ENCODE measurements at places on chromosomes 11 and 22.

- DNase-seq = no peak
Observed at GRCh38 chr11:129709801-129710398, 105.7 kb upstream of the TMEM45B start.

DNA sequence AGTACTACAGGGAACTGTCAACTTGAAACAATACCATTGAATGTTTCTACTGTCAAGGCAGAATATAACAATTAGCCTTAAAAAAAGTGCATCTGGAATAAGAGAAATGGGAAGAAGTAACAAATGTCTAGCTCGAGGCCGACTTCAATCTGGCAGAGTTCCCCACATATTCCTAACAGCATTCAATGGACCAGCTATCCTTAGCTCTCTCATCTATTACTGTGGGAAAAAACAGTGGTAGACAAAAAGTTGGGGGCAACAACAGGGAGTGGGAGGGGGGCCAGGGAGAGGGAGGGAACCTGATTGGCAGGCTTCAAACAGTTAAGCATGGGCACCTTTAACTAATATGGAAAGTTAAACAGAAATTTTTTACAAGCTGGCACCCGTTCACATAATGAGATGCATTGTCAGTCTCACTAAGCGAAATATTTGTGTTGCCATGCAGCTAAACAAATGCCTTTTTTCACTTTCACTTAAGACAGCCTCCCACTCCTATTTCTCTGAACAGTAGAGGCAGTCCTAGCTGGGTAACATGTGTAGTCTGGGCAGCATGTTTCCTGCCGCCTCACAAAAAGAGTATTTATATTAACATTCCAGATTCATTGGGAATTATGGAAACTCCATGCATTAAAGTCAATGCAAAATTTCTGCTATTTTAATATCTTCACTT is 62.2 kb upstream of the SOX6 start:
- DNase-seq = no peak

GRCh38 chr22:30289980-30290313 is 642 bp upstream of the CASTOR1 start:
- no peak for DNase-seq

DNA sequence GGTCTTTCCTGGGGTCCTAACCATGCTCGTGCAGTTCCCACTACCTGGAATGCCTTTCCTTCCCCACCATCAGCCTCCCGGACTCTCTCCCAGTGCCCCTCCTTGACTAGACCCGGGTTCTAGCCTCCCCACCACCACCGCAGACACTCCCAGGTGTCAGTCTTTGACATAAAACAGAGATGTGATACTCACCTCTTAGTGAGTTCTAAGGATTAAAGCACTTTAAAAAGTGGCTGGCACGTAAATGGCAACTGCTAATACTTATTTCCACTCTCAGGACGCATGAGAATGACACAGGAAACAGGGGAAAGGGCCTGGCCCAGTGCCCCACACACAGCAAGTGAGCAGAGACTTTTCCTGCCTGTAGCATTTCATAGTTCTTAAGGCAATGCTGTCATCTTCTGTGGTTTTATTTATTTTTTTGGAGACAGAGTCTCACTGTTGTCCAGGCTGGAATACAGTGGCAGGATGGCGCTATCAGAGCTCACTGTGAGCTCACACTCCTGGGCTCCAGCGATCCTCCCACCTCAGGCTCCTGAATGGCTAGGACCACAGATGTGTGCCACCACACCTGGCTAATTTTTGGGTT is 1.9 kb upstream of the SLC25A45 start:
- no peak for DNase-seq

- DNase-seq = no peak
Observed at GRCh38 chr11:34565417-34566207, 52.0 kb upstream of the ELF5 start.

DNA sequence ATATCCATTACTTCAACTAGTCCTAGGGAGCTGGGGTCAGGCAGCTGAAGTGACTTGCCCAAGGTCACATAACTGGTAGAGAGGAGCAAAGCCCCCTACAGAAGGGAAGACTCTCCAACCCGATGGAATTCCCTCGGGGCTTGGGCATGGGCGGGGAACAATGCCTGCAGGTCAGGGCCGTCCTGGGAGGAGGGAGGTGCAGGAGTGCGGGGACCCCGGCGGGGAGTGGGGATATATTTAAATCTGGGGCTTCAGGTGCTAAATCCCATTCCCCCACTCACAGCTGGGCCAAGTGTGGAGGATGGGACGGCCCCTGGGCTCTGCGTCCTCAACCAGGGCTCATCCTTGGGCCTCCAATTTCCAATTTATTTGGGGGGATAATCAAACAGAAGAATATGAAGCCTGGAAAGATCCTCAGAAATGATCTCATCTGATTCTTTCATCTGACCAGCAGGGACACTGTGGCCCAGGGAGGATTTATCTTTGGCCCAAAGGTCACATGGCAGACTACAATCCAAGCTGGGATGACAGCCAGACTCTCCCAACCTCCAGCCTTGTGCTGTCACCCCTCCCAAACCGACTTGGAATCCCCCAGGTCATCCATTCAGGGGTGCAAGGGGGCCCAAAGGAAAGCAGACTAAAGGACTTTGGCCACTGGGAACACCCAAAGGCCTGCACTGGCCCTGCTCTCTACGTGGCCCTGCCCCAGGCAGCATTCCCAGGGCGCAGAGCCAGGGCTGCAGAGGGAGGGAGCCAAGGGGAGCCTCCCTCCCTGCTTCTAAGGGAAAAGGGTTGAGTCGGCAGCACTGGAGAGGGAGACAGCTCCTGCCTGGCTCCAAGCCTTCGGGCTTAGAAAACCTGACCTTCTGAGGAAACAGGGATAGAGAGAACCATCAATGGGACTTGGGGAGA is 8.7 kb upstream of the C1QTNF6 start:
- no peak for DNase-seq

DNA sequence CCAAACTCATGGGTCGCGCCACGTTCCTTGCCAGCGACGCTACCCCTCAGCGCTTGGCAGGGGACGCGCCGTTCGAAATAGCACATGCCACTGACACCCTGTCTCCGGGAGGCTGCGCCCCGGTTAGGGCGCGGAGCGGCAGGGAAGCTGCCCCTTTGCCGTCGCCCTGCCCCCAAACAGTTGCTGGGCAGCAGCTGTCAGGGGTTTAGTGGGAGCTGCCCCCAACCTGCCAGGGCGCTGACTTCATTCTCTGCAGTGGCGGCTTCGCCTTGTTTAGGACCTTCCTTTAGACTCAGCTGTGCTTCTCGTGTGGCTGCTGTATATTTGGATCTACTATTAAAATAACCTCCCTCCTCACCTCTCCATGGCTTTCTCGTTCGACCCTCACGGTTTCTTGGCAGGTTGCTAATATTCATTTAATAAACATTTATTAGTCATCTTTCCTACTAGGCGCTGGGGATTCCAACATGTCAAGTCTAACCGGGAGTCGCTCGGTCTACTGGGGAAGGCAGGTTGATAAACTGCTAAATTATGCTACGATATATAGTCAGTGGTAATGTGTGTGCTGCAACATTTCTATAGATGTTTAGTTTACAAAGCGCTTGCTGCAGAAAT is 782 bp downstream of the TMEM109 start:
- DNase-seq = no peak

GRCh38 chr22:22770280-22770871 is 117.2 kb upstream of the IGLL5 start:
- peak; percentile 12 for DNase-seq

DNA sequence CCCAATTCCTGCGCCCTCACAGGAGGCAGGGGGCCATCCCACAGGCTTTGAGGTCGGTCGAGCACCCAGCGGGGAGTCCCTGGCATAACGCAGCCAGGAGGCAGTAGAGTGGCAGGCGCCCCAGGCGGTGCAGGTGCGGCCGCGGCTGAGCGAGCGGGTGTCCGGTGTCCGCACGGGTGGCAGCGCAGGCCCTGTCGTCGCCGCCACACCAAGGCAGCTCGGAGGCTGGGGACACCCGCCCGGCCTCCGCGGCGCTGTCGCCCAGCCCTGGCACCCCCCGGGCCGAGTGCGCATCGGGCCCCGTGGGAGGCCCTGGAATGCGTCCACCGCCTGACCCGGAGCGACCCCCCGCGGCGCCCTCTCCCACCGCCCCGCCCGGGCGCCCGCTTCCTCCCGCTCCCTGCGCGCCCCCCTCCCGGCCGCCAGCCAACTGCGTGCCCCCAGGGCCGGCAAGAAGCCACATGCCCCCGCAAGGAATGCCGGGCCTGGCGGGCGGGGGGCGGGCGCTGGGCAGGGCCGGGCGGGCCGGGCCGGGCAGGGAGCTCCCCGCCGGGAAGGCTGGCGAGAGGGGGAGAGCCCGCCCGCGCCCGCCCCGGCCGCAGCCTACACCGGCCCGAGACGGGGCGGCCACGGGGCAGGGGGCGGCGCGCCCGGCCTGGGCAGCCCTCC is 33.9 kb downstream of the PRDM11 start:
- DNase-seq = no peak

DNA sequence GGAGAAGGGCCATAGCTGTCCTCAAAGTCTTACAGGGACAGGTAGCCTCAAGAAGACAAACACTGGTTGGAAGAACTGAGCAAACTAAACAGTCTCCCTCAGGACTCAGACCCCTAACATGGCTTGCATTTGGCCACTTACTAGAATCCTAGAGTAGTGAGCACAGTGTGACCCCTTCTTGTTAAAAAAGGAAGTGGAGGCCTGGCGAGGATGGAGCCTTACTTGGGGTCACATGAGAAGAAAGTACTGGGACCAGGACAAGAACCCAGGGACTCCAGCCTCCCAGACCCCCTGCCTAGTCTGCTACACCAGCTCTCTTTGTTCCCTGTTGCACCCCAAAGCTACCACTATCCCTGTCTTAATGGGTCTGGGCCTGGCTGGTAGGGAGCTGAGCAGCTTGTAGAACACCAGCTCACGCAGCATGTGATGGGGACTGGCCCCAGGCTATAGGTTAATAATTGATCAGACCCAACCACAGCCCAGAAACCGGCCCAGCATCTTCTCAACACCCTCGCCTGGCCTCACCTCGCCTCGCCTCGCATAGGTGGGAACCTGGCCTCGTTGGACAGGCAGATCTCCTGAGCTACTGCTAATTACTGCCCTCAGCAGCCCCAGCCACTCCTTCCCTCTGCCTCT is 17.6 kb downstream of the DGAT2 start:
- no peak for DNase-seq

DNA sequence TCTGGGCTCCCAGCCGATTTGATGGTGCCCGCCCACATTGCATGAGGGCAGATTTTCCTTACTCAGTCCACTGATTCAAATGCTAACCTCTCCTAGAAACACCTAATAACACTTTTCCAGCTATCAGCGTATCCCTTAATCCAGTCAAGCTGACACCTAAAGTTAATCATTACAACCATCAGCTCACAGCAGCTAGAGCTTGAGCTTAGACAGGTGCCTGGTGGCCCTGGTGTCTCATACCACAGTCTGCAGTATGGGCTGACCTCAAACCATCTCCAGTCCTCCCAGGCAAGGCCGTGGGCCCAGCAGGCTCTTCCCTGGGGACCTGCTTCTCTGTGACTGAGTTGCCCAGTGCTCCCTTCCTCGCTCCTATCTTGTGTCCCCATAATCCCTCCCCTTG is 174.4 kb upstream of the NECTIN1 start:
- DNase-seq = no peak

GRCh38 chr22:20607157-20607907 is 99.9 kb downstream of the MED15 start:
- DNase-seq = no peak

GRCh38 chr11:86064220-86064803 is 4.6 kb downstream of the PICALM start:
- DNase-seq = no peak

DNA sequence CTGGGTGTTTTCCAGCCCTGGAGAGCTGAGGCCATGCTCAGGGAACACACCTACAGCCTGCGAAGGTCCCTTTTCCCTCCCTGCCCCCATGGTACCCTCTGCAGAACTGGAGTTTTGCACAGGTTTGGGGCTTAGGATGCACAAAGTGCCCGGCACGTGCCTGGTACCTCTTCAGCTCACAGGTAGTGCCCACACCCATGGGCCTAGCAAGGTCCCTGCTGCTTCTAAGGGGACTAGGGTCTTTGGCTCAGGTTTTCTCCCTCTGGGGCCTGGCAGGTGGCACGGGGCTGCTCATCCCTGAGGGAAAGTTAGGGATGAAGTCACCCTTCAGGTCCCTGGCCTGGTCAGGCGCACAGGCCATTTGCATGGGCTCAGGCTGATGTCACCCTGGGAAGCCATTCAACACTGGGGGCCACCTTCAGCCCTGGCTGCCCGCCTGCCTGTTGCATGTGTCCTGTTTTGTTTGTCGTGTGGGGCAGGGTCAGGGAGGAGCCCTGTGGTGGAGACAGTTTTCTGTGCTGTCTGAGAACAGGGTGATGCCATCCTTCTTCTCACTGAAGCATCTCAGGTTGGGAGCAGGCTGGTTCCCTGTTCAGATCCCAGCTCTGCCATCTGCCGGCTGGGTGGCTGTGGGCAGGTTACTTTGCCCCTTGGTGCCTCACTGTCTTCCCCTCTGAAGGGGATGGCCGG is 68.3 kb upstream of the CRYBB3 start:
- no peak for DNase-seq

GRCh38 chr11:96061069-96061468 is 137.2 kb upstream of the MTMR2 start:
- no peak for DNase-seq
